NK-92 treated with Interleukin-12 subunit alpha and Interleukin-12 subunit beta, amount 100 ng/mL, for 24 hours (cell line): ENCODE measurements at places on chromosomes 5 and 9.

- DNase-seq, result no peak
Measured at GRCh38 chr5:33720176-33720575, 171.6 kb downstream of the ADAMTS12 start.

DNA sequence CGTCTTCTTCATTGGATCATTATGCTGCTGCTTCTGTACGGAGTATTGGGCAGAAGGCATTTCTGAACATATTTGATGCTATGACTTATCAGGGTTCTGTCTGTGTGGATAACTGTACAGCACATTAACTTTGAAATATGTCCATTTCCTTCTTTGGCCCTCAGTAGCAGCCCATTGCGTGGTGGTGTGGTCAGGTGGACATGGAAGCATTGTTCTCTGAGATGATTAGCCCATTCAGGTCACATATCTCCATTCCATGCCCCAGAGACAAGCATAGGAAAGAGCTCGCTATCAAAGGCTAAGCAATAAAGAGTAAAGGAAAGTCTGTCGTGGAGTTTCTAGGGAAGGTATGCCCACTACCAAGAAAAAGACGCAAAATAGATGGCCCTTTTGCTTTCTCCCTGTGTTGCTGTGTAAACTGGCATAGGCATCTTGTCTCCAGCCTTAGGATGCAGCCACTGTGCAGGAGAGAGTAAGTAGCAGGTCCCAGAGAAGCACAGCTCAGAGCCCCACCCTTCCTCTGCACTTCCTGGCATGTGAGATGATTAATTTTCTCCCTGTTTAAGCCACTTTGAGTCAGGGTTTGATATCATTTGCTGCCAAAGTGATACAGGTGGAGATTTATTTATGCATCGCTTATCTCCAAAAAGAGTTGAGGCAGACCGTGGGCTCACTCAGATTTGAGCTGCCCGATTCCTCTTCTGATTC is 221.9 kb downstream of the PDZD2 start:
- DNase-seq, result no peak

- no peak for DNase-seq
Measured at GRCh38 chr5:130222573-130222972, 318.3 kb downstream of the CHSY3 start.

DNA sequence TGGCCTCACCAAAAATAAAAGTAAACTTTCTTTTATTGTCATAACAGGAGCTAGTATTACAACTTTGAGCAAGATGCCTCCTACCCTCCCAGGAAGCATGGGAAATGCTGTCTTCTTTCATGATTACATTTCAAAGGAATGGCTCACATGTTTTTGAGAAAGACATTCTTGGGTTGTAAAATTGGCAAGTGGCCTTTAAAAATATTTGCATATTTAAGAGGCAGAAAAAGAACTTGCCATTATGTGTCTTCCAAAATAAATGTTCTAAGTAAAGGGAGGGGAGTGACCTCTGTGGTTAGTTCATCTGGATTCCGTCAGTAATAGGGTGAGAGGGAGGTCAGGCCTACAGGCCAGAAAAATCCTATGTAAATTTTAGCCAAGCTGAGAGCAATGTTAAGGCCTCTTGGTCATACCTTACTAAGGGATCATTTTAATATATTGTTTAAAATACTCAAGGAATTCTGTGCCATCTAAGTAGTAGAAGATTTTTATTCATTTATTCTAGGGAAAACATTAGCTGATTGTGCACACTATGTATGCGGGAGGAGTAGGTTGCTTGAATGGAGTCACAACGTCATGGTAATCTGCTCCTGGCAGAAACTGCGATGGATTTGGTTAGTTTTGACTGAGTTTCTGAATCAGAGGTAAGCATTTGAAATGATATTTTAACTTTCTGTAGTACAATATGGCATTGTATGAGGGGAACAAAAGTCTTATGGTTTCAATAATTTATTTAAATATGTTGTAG is 1485.7 kb upstream of the CDH9 start:
- no peak for DNase-seq

GRCh38 chr5:30879887-30880286 is 313.6 kb upstream of the CDH6 start:
- DNase-seq, result no peak

DNA sequence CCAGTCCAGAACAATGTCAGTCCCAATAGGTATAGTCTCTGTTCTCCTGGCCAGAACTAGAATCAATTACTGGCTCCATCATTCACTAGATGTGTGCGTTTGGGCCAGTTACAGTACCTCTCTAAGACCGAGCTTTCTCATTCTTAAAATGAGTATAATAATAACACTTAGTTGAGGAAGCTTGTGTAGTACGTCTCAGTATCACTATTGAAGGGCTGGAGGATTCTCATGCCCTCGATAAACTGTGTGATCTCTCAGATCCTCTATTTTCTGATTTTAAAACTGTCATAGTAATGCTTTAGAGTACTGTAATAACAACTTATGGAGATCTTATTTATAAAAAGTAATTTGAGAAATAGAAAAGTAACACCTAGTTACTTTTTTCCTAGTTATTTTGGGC is 50.7 kb downstream of the CDKN2A start:
- DNase-seq, result no peak

GRCh38 chr5:26563979-26564378 is 474.4 kb downstream of the CDH9 start:
- DNase-seq, result no peak

GRCh38 chr9:105331755-105332154 is 87.3 kb downstream of the SLC44A1 start:
- no peak for DNase-seq

GRCh38 chr5:55220433-55221185 is 6.5 kb downstream of the MCIDAS start:
- DNase-seq, result no peak

- DNase-seq, result no peak
Measured at GRCh38 chr5:24804221-24804681, 159.5 kb upstream of the CDH10 start.

GRCh38 chr5:120413686-120414085 is 50.4 kb upstream of the PRR16 start:
- DNase-seq, result no peak

DNA sequence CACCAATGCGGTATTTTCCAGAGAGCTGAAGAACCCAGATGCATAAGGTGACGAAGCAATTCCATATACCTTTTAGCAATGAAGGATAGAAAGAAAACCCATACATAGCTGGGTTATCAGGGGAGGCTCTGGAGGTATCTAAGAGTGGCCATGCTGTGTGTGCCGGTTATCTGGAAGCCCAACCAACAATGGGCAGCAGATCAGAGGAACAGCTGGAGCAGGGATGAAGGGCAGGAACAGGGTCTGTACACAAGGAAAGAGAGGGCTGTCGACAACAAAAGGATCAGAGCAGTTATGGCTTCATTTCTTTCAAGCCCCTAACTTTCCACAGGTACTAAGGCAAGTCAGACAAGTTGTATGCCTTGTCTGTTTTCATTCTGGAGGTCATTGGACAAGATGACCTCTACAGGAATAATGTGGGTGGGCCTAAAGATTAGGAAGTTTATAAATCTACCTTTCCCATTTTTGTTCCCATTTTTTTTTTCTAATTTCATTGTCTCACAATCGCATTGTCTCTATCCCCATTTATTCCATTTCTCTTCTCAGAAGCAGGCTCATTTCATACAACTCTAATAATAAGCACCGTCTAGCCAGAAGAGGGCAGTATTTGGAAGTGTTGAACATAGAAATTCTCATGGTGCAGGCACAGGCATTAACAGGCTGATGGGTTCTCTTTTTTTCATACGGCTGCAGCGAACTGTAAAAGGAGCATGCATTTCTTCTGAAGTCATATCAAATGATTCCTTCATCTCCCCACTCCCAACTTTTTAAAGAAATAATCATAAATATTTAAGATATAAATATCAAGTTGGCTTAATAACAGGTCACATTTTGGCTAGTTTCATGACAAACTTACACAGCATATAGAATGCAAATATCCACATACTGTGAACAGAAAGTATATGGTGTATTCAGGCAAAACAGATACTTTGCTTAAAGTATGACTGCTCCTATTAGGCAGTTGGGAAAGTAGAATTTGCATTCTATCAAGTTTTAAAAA is 63.5 kb downstream of the ZNF474 start:
- no peak for DNase-seq

DNA sequence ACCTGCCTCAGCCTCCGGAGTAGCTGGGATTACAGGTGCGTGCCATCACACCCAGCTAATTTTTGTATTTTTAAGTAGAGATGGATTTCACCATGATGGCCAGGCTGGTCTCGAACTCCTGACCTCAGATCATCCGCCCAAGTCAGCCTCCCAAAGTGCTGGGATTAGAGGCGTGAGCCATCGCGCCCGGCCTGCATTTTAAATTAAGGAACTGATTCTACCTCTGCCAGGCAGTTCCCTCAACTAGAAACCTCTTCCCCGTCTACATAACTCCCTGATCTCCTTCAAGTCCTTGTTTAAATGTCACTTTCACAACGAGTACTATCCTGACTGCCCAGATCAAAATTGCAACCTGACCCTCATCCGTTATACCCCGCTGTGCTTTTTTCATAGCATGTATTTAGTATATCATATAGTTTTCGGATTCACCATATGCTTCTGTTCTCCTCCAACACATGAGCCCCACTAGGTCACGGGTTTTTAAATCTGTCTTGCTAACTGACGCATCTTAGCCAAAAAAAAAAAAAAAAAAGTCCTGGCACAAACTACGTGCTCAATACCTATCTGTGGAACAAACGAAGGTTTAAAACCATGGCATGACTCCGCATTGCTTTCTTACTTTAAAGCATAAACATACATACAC is 858 bp upstream of the SOWAHA start:
- no peak for DNase-seq

- DNase-seq, result no peak
Measured at GRCh38 chr9:19517202-19517942, 108.6 kb downstream of the ACER2 start.

DNA sequence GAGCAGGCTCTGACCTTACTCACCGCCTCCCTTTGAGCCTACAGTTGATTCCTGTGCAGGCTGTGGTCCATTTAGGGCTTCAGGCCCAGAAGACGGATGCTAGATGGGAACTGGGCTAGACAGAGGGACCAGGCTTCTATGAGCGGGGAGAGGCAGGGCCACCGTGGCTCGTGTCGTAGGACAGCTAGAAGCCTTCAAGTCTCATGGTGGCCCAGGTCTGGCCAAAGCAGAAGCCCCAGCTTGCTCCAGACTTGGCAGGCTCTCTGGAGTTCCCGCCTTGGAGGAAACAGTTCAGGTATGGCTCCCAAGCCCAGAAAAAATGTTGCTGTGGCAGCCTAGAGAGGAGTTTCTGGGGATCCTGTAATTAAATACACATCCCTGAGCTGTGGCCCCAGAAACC is 10.9 kb upstream of the NR5A1 start:
- DNase-seq, result no peak

DNA sequence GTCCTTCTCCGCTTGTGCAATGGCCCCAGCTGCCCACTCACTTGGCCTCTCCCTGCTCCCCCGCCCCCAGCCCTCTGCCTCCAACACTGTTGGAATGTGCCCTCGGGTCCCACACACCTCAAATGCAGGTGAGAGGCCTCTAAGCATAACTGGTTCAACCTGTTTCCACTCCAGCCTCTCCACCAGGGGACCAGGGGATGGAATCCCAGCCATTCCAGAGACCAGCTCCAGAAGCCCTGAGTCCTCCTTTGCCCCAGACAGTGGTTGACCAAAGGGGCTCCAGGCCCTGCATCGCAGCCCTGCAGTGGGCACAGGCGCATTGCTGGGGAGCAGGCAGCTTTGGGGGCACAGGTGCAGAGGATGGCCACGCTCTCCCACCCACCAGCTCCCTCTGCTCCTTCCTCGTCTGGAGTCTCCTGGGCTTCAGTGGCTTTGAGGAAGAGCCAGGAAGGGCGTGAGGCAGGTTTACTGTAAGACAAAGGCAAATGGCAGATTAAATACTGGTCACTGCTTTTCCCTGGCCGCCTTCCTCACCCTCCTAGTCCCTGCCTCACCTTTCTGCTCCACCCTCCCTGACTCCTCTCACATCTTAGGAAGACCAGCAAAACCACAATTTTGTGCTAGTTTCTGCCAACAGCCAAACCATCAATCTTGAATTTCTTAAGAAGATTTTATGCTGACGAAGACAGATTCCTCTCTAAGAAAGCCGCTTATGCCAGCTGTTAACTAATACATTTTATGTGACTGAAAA is 29.1 kb upstream of the IRX2 start:
- no peak for DNase-seq

- no peak for DNase-seq
Measured at GRCh38 chr9:124347206-124347967, 67.9 kb downstream of the PSMB7 start.

- no peak for DNase-seq
Measured at GRCh38 chr5:27325513-27325912, 287.1 kb upstream of the CDH9 start.

- no peak for DNase-seq
Measured at GRCh38 chr9:131673531-131673930, 66.3 kb downstream of the RAPGEF1 start.

- DNase-seq, result no peak
Measured at GRCh38 chr5:122755783-122756182, 19.1 kb upstream of the SNX2 start.
